ENCODE measurements at places on chromosomes 13 and 19. TPM values are rescaled to one million over a fixed set of nuclear protein-coding genes. Genes with fewer than 3 reads are reported as not detected.

The CA11 gene
- not detected for total RNA-seq

The CYP4F22 gene
- not detected for total RNA-seq

The CLEC11A gene
- total RNA-seq: 11.5 TPM

The RFX1 gene
- total RNA-seq: 6.1 TPM

The RGS9BP gene
- 0.88 TPM for total RNA-seq

The IGFL3 gene
- total RNA-seq: not detected

The FFAR3 gene
- not detected for total RNA-seq

The SELENOV gene
- not detected for total RNA-seq

The MEIOSIN gene
- total RNA-seq: not detected

The SPACA6 gene
- 17.1 TPM for total RNA-seq

Measured in placental pericyte (primary cell).